ENCODE measurements at places on chromosomes 3 and 15.

DNA sequence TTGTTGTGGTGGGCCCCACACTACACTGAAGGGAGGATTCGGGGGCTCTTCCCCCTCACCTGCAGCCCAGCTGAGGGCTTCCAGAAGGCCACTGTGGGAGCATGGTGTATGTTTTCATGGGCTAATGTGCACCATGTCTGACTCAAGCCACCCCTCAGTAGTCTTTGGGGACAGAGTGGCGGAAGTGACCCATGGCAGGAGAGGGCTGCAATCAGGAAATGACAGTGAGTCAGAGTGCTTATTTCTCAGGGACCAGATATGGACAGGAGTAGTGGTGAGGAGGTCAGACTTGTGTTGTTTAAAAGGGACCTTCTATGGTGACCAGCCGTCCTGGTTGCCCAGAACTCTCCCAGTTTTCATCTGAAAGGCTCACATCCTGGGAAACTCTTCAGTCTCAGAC is 32.8 kb upstream of the SLC9A9 start:
- DNase-seq, result no peak

- DNase-seq, result no peak
These were observed 55.0 kb upstream of the RFX7 start for GRCh38 chr15:56298723-56299122.

GRCh38 chr15:57224664-57225063 is 151.6 kb upstream of the CGNL1 start:
- DNase-seq, result no peak

GRCh38 chr3:5052247-5052646 is 69.8 kb upstream of the ARL8B start:
- no peak for DNase-seq

DNA sequence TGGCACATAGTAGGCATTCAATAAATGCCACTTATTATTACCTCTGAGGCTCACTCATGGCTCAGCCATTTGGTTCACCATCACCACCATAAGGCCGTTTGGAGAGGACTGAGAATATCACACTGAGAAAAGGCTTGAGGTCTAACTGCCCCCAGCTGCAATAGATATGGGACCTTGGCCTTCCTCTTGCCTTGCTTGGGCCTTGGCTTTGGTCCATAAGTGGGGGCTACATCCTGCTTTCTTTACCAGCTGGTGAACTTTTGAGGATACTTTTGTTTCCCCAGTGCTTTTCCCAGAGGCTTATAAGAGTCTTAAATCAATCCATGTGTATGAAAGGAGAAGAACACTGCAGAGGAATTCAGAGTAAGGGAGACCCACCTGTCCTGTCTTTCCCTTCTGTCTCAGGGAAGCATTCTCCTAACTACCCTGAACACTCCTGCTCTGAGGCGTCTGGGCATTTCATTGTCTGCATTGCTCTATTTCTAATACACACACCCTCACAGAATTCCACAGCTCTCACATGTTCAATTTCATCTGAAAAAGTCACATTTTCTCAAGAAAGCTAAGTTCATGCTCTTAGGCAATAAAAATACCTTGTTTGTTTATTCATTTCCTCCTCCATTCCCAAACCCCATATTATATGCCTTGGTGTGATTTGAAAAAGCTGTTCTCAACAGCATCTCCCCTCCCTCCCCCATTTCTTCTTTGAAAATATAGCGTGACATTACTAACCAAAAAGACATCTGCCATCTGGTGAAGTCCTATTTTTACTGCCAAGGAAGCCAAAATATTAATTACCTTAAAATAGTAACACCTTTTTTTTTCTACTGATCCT is 22.5 kb upstream of the KCNMB2 start:
- no peak for DNase-seq

DNA sequence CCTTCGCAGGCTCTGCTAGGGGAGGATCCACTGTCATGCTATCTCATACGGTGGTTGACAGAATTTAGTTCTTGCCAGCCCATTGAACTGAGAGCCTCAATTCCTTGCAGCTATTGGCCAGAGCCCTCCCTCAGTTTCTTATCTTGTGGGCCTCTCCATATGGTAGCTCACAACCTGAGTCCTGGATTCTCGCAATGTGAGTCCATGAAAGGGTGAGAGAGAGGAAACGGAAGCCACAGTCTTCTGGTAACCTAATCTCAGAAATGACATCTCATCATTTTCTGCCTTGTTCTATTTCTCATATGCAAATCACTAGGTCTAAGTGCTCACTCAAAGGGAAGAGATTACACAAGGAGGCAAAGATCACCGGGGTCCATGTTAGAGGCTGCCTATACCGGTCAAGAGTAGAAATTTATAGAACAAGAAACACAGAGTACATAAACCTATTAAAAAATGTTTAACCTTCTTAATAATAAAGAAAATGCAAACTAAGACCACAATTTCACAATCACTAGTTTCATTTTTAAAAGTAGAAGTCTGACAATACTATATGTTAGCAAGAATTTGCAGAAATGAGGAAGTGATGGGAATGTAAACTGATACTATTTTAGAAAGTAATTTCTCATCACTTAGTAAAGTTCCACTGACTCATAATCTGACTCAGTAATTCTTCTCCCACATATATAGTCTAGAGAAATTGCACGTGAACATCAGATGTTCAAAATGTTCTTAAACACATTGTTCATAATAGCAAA is 378.4 kb upstream of the AGTR1 start:
- DNase-seq, result no peak

DNA sequence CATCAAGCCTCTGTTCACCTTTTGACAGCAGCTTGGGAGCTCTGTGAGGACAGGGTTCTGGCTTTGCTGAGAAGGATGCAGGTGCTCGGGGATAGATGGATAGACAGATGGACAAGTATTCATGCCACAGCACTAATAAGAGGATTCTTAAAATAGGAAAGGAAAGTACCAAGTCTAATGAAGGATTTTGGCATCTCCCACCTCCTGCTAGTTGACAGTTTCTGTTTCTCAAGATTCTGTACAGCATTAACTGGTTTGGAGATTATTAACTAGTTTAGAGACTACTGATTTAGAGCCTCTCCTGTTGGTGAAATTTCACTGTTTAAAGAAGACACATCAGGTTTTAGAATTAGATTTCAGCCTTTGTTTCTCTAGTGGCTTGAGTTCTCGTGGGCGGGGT is 152.3 kb downstream of the CACNA1D start:
- no peak for DNase-seq

GRCh38 chr3:45795509-45795881 is 841 bp downstream of the SLC6A20 start:
- no peak for DNase-seq

- no peak for DNase-seq
These were observed 150.7 kb upstream of the NR2E3 start for GRCh38 chr15:71659730-71660067.

GRCh38 chr3:97979610-97980009 is 7.4 kb upstream of the RIOX2 start:
- DNase-seq, result peak; percentile 63

DNA sequence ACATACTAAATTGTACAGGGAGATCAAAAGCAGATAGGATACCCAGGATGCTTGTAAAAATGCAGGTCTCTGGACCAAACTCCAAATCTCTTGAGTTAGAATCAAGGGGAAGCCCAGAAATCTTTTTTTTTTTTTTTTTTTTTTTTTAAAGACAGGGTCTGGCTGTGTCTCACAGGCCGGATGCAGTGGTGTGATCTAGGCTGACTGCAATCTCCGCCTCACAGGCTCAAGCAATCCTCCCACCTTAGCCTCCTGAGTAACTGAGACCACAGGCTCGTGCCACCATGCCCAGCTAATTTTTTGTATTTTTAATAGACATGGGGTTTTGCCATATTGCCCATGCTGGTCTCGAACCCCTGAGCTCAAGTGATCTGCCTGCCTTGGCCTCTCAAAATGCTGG is 373.5 kb downstream of the SHQ1 start:
- DNase-seq, result no peak

DNA sequence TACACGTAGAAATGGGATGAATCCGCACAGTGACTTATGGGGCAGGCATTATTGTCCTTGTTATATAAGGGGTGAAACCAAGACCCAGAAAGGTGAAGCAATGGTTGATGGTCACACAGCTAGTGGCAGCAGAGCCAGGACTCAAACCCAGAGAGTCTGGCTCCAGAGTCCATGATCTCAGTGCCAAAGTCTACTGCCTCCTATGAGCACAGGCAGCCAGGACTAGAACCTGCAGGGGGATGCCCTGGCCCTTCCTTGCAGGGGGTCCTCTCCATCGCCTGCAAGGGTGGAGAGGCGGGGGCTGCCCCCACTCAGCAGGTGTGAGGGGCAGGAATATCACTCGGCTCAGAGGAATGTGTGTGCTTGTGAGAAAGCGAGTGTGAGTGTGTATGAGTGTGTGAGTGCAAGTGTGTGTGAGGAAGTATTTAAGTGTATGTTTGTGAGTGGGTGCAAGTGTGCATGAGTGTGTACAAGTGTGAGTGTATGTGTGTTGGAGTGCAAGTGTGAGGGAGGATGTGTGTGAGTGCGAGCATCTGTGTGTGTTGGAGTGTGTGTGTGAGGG is 44.7 kb downstream of the UMPS start:
- DNase-seq, result no peak

DNA sequence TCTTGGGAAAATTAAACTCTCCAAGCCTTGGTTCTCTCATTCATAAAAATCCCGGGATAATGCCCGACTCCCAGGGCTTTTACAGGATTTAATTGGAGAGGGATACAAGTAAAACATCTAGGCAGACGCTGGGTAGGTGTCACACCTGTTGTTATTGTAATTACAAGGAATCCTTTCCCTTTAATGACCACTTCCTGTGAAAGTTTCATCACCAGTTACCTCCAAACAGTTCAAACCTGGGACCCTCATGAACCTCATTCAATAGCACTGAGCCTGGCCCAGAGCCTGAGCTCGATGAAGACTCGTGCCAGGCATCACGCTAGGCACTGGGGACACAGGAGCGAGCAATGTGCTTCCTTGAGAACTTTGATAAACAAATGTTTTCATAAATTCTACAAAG is 2.1 kb upstream of the RYK start:
- no peak for DNase-seq

DNA sequence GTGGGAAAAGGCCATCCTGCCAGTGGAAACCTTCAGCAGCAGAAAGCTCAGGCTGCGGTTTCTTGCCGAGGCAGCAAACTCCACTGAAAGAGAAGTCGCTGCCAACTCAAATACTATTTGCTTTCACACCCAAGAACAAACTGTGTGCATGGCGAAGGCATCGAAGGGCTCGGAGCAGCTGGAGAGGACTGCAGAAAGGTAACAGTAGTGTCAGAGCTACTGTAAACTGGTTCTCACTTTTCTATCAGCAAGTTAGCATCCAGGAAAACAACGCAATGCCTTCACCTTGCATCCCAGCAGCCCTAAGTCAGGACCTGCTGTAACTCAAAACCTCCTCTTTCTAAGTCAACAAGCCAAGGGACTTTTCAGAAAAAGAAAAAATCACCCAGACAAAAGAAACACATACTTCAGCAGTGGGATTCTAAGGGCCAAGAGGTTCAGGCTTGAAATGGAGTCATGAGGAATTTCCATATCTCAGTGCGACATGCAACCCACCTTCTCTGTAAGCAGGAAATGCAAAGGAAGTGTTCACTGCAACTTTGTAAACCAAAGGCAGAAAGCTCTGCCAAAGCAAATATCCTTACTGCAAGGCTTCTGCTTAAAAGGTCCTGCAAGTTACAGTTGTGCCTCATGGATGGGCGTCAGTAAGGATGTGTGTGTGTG is 193.5 kb downstream of the FOXP1 start:
- DNase-seq, result peak; percentile 52

DNA sequence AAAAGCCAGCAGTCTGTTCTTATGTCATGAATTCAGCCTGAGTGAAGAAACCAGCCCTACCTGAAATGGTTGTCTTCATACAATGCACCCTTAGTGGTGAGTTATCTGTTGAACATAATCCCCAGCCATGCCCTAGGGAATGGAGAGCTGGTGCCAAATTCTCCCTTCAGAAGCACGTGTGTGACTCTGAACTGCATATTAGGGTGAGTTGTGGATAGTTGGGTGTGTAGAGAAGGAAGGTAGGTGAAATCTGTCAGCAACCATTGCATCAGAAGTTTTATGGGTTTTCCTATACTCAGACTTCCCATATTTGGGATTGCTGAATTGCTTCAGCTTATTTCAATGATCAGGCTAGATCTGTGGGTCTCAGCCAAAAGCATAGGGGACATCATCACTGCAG is 46.5 kb upstream of the TP63 start:
- no peak for DNase-seq

DNA sequence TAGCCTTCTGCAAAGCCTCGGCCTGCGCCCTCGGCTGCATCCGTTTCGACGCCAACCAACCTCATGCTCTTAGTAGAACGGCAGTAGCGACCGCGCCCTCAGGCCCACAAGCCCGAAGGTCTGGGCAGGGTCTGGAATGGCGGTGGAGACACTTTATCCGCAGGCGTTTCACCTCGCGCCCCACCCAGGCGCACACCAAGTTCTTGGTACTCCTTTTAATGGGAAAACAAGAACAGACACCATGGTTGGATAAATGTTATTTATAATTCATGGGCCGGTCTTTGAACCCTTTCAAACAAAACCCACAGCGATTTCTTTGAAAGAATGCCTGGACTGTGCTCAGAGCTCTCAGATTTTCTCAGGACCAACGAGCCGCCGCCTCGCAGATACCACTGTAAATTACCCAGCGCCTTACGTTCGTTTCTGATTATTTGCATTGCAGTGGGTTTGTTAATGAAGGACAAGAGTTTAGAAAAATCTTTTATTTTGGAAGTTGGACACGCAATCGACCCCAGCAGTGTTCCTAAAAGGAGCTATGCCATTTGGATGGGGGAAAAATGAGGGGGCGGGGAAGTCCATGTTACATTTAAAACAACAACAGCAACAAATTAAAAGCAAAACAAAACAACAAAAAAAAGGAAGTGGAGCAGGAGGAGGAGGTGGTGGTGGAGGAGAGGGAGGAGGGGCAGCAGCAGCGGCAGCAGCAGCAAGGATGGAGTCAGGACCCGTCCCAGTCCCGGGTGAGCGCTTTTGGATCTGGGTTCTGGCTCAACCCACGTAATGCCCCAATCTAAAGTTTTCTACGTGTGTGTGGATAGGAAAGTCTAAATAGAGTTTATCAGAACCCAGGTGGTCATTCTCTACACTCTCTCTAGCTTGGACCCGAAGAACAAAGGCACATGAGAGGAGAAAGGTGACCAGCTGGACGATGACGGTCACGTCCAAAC is 993 bp upstream of the ISL2 start:
- no peak for DNase-seq

DNA sequence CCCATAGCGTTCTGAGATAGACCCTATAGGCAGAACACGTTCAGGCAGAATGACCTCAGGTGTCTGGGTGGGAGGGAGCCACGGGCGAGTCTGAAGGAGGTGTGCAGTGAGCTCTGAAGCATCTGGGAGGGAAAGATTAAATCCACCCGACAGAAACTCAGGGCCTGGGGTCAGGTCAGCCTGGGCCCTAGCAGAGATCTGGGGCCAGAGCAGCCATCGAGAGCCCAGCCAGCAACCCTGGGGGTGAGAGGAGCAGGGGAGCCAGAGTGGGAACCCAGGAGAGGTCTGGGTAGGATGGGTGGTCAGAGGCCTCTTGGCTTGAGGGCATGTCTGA is 22.1 kb downstream of the SNX33 start:
- DNase-seq, result no peak

DNA sequence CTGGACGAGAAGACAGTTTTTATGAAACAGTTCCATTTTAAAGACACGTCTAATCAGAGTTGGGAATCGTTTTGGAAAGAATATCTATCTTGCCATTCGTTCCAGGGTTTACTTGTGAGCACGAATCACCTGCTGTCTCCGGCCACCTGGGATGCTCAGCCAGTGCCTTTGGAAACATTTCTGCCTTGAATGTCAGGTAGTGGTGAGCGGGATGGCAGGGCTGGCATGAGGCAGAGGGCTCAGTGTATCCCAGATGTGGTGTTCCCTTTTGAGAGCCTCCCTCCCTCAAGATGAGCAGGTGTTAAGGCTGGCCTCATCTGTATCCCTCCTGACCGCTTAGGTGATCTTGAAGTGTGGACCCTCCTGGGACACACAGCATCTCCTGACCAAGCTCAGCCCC is 47.9 kb upstream of the PLXNA1 start:
- DNase-seq, result no peak

All from left ventricle myocardium superior (tissue), 1 donor.